ENCODE measurements at places on chromosomes 4 and X.

GRCh38 chr4:145153181-145153903 lies 27.0 kb downstream of the OTUD4 start:
- DNase-seq = no peak

DNA sequence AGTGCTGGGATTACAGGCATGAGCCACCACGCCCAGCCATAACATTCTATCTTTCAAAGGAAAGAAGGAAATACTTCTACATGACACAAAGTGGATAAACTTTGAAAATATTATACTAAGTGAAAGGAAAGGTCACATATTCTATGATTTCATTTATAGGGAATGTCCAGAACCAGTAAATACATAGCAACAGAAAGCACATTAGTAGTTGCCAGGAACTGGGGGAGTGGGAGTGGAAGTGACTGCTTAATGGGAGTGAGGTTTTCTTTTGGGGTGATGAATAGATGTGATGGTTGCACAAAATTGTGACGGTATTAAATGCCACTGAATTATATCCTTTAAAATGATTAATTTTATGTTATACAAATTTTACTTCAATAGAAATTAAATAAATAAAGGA lies 95.7 kb upstream of the IL15 start:
- DNase-seq = no peak

- DNase-seq = peak; percentile 10
Observed at GRCh38 chr4:24394041-24394440, 190.3 kb downstream of the DHX15 start.

DNA sequence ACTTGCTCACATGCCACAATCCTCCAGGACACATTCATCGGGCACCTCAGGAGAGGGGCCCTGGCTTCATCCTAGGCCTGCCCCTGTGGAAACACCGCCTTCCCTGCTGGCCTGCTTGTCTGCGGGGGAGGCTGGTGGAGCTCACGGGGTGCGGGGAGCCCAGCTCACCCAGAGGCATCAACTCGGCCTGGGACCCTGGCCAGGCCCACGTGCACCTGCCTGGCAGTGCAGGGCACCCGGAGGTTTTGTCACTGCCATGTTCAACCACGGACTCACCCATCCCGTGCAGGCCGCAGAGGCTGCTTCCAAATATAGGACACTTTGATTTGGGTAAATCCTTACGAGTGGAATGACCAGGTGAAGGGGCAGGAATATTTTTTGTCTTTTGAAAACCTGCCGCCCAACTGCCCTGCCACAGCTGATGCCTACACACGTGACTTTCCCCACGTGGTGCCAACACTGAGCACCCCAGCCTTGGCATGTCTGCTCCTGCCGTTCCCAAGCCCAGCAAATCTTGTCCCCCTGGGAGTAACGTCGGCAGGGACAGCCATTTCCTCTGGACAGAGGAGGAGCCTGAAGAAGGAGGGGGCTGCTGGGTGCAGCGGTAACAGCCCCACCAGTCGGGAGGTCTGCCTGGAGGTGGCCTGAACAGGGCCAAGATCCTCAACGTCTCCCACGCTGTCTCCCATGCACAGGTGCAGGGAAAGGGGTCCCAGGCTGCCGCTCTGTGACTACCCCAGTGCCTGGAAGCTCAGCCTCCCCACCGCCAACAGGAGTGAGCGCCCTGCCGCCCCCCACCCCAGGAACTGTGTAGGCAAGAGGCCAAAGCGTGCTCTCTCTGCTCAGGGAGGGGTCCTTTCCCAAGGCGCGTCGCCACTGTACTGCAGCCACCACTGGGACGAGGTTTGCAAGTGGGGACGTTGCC lies 8.5 kb downstream of the MXD4 start:
- DNase-seq = no peak

- no peak for DNase-seq
Observed at GRCh38 chr4:105921301-105921700, 26.0 kb downstream of the NPNT start.

DNA sequence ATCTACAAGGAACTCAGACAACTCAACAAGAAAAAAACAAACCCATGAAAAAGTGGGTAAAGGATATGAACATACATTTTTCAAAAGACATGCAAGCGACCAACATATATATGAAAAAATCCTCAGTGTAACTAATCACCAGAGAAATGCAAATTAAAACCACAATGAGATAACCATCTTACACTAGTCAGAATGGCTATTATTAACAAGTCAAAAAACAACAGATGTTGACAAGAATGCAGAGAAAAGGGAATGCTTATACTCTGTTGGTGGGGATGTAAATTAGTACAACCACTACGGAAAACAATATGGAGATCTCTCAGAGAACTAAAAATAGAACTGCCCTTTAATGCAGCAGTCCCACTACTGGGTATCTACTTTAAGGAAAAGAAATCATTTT lies 12.1 kb downstream of the NIPAL1 start:
- no peak for DNase-seq

DNA sequence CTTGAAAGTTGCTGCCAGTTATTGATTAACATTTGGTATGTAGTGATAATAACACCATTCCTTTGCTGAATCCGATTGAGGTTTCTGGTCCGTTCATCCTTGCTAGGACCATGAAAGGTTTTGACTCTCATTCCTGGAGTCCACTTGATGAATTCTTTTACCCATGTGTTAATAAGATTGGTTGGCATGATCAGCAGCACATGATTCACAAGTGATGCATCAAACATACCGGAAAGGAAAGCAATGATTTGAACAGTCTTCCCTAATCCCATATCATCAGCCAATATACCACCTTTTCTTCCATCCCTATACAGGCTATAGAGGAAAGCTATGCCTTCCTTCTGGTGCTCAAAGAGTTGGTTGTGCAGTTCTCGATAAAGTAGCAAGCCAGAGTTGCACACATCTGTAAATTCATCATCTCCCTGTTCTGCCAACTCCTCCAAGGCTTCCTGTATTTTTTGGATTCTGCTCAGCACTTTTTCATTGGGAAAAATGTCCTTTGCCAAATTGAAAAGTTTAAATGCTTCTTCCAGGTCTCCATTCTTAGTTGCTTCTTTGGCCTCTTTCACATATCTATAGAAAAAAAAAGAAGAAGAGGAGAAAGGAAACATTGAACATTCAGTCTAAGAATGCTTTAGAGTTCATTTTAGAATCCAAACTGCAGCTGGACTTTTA lies 26.7 kb downstream of the PIN4 start:
- no peak for DNase-seq

- DNase-seq = no peak
Observed at GRCh38 chr4:174526731-174527130, 4.4 kb upstream of the HPGD start.

- DNase-seq = no peak
Observed at GRCh38 chr4:88570001-88570400, 22.3 kb upstream of the HERC3 start.

DNA sequence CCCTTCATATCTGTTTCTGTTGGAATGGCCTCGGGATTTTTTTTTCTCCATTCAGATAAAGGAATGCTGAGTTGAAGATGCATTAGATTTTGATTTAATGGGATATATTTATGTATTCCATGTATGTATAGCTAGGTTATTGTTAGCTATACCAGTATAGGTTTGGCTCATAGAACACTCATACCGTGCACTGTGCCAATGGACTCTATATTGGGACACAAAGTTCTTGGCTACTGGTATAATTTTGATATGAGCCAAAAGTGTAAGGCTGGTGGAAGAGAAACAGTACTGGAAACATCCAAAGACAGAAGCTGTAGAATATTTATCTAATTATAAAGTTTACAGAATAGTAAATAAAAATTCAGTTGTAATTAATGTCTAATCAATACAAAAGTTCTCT lies 1912.1 kb downstream of the STIM2 start:
- DNase-seq = no peak

DNA sequence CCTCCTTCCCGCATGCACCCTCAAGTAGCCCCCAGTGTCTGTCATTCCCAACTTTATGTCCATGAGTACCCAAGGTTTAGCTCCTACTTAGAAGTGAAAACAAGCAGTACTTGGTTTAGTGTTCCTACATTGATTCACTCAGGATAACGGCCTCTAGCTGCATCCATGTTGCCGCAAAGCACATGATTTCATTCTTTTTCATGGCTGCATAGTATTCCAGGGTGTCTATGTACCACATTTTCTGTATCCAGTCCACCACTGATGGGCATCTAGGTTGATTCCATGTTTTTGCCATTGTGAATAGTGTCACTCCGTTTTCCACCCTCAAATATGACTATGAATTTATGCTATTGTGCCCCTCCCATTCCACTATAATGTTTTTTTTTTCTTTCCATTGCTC lies 130.5 kb upstream of the MXRA5 start:
- no peak for DNase-seq

DNA sequence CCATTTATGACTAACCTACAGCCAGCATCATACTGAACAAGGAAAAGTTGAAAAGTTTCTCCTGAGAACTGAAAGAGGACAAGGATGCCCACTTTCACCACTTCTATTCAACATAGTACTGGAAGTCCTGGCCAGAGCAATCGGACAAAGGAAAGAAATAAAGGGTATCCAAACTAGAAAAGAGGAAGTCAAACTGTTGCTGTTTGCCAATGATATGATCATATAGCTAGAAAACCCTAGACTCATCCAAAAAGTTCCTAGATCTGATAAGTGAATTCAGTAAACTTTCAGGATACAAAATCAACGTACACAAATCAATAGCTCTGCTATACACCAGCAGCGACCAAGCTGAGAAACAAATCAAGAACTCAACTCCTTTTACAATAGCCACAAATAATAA lies 64.5 kb downstream of the CENPC start:
- no peak for DNase-seq

DNA sequence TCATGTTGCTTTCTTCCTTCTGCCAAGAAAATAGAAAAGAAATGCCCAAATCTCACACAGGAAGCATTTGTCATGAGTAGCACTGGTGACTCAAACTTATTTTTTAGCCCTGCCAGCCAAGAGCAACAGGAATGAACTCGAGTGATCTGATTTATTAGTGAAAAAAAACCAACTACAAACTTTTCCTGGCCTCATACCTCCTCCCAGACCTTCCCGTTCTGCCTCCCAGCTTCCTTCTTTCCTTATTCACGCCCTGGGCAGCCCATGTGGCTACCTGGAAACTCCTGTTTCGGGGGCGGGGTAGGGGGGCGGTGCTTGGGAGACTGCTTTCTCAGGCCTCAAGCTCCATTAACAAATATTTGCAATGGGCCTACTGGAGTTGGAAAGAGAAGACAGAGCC lies 178.5 kb downstream of the NHS start:
- no peak for DNase-seq

GRCh38 chr4:29220761-29221160 lies 1499.4 kb upstream of the PCDH7 start:
- no peak for DNase-seq

DNA sequence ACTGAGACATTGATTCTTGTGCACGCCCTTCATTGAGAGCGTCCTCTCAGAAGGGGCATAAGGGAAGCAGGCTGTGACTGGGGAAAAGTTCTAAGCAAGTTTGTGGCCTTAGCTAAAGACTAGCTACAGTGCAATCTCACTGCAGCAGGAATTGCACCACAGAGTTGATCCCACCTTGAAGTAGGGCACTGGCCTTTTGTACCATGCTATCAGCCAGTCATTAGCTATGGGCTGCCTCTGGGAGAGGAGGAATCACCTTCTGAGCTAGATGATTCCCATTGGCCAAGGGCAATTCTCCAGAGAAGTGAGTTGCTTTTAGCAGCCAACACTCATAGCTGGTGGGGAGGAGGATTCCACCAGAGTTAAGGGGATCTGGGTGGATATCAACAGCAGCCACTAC lies 142.6 kb upstream of the SCML1 start:
- DNase-seq = no peak

GRCh38 chr4:15794426-15794825 lies 16.3 kb downstream of the CD38 start:
- DNase-seq = no peak

GRCh38 chr4:55386073-55386472 lies 9.7 kb upstream of the TMEM165 start:
- DNase-seq = no peak

- no peak for DNase-seq
Observed at GRCh38 chrX:1167918-1168481, 44.4 kb downstream of the CRLF2 start.

DNA sequence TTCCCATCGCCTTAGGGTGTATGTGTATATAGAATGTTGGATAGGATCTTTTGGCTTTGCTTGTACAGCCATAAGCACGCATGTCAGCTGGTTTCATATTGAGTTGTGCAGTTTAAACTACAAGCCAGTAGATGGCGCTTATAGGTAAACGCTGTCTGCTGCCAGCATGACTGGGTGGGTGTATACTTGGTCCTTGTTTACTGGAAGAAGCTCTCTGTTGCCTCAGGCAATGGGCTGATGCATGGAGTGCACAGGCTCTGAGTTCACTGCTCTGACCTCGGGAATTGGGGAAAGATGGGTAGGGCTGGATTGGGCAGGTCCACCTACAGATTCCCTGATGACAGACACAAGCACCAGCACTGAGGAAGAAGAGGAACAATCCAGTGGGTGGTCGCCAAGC lies 831.5 kb downstream of the STIM2 start:
- no peak for DNase-seq

- DNase-seq = no peak
Observed at GRCh38 chrX:134171661-134172587, 65.1 kb upstream of the CCDC160 start.

DNA sequence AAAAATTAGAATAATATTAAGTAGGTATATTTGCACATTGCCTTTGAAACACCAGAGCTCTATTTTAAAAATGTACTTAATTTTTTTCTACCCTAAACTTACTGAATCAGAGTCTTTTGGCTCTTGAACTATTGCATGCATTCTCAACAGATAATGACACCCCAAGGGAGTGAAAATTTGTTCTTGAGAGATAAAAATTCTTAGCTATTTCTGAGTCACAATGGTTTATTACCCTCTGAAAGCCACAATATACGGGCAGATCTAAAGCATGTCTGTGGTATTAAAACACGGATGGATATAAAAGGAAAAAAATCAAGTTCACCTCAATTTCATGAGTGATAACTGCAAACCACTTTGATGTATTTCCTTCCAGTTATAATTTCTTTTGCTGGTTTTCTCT lies 636.3 kb upstream of the FTHL17 start:
- no peak for DNase-seq

Measured in GM04504 (cell line).